Activated T-helper 17 cell treated with anti-CD3 and anti-CD28 coated beads, Interleukin-2, amount 50 U/mL, for 72 hours (primary cell): ENCODE measurements at places on chromosomes 1 and 21.
A peak's percentile ranks its signal among the peaks of the same experiment; 100 is the strongest.

DNA sequence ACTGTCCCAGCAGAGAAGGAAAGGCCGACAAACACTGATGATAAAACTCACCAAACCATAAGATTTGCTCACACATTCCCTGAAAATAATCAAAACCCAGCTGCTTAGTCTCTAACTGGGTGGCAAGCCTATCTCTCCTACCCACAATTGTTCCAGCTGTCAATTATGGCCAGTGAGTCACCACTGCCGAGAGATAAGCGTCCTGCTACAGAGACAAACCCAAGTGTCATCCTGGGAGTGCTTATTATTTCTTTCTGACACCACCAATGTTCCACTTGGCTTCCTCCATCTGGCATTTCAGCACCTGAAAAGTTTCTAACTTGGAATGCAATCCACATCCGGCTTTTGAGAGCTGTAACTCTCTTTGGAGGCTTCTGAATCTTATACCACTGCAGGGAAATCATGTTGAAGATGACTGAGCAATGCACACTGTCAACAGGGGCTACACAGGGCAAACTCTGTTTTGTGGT lies 51.5 kb upstream of the VAV3 start:
- ATAC-seq, result peak; percentile 93

- peak; percentile 57 for ATAC-seq
These were observed 28.2 kb downstream of the PKP1 start for GRCh38 chr1:201311356-201312011.

DNA sequence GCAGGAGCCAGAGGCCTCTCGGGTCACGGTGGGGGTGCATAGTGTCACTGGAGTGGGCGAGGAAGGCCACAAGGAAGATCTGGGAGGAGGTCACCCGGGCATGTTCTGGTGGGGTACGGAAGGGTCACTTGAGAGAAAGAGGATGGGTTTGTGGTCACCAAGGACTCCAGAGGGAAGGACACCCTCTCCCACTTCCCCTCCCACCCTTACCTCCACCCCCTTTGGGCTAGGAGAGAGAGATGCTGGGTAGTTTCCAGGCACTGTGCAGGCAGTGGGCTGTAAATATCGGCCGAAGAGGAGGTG lies 703 bp downstream of the AMIGO1 start:
- ATAC-seq, result no peak

DNA sequence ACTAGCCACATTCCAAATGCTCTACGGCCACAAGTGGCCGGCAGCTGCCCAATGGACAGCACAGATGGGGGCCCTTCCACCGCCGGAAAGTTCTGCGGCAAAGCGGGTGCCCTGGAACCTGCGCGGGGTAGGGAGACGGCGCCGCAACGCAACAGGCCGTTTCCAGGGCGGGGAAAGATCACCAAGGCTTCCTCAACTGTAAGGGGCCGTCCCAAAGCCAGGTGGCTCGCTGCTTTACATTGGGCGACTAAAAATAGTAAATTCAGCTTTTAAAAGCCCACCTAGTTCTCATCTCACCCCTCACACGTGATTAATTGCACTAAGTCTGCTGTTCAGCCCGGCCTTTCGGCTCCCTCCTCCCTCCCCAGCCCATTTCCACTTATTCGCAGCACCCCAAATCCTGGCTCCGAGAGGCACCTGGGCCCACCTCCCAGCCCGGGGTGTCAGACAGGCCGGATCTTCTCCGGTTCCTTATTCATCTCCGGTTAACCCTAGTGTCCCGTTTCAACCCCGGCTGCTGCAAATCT lies 643 bp downstream of the CFAP298 start:
- ATAC-seq, result peak; percentile 34

- ATAC-seq, result no peak
These were observed 6.4 kb downstream of the PBX1 start for GRCh38 chr1:164565357-164565756.
